Endothelial cell of umbilical vein (primary cell): ENCODE measurements at places on chromosomes 16 and 17. TPM values are rescaled to one million over a fixed set of nuclear protein-coding genes. Genes with fewer than 3 reads are reported as not detected.

DNA sequence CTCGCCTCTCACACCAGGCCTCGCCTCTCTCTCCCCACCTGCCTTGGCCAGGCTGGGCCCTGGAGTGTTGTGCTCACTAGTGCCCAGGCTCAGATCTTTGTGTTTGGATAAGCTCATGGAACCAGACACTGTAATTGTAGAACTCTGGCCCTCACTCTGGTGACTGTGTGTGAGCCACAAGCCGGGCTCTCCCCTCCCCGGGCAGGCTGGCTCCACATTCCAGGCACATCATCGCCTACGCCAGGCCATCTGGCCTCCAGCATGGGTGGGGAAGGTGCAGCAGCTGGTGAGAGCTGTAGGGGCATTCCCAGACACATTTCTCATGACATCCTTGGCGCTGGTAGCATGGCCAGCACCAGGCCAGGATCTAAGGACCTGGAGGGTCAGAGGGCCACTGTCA lies 202.3 kb downstream of the RAB11FIP4 start:
- H3K4me3 ChIP-seq: no peak overlapping the region
- peaks cover 18% of the 10 kb centered on the region for H3K4me1 ChIP-seq
- H3K36me3 ChIP-seq: no peaks in the 10 kb centered on the region
- no peak overlapping the region for H3K27ac ChIP-seq
- no peaks in the 10 kb centered on the region for H3K27me3 ChIP-seq

- H3K27ac ChIP-seq: peak overlapping the region; percentile 61
- no peak overlapping the region for H3K4me3 ChIP-seq
- peak; percentile 54 for DNase-seq
- peaks cover 2% of the 10 kb centered on the region for H3K36me3 ChIP-seq
- no peaks in the 10 kb centered on the region for H3K27me3 ChIP-seq
- H3K4me1 ChIP-seq: peaks cover 74% of the 10 kb centered on the region
Observed at GRCh38 chr16:75256059-75256571, 4.7 kb upstream of the BCAR1 start.

DNA sequence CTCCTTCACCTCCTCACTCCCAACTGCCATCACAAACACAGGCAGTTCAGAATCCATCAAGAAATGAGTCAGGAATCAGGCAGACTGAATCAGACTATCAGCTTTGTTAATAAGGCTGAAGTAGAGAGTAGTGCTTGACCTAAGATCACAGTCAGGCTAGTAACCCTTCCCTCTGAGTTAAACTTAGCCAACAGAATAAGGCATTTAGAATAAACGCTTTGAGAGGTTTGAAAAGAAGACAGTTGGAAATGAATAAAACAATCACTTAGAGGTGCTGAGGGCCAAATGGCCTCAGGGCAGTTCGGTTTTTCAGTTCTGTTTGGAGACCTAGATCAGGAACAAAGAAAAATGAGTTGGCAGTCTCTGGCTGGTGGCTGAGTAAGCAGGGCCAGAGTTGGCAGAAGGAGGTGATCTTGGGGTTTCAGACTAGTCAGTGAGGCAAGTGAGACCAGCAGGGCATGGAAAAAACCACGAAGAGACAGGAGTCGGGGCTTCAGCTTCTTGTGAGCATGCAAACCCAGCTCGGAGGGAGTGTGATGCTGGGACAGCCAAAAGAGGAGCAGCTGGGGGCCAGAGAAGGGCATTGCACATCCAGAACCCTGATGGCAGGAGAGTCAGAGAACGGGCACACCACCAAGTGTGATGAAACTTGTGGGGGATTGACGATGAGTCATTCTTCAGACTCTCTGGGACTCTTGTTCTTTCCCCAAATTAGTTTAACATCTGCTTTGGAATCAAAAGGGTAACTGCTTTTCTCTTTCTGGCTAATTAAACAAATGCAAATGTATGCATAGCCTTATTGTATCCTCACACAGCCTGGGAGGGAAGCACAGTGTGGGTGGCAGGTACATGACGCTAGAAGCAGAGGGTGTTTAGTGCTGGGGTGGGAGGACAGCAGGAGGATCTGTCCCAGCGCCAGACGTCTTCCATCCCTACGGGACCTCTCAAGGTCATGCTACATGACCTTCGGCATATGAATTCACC lies 54.8 kb downstream of the SPECC1 start:
- H3K27ac ChIP-seq: no peak overlapping the region
- H3K27me3 ChIP-seq: no peaks in the 10 kb centered on the region
- no peak for DNase-seq
- no peaks in the 10 kb centered on the region for H3K4me1 ChIP-seq
- H3K4me3 ChIP-seq: no peak overlapping the region
- H3K36me3 ChIP-seq: no peaks in the 10 kb centered on the region

TP53TG3 gene
- not detected in 2 replicates for total RNA-seq

KLHL36 gene
- total RNA-seq: 33.3 and 38.8 TPM in 2 replicates

GRCh38 chr16:1283296-1283695 lies 26.1 kb upstream of the UBE2I start:
- H3K27me3 ChIP-seq: peaks cover 2% of the 10 kb centered on the region
- no peaks in the 10 kb centered on the region for H3K36me3 ChIP-seq
- H3K4me1 ChIP-seq: no peaks in the 10 kb centered on the region
- no peak overlapping the region for H3K27ac ChIP-seq
- DNase-seq: no peak

- no peaks in the 10 kb centered on the region for H3K4me1 ChIP-seq
- no peak overlapping the region for H3K27ac ChIP-seq
- H3K4me3 ChIP-seq: no peak overlapping the region
- no peak for DNase-seq
- H3K27me3 ChIP-seq: peaks cover 4% of the 10 kb centered on the region
Observed at GRCh38 chr17:31700973-31701372, 158.1 kb downstream of the COPRS start.

DNA sequence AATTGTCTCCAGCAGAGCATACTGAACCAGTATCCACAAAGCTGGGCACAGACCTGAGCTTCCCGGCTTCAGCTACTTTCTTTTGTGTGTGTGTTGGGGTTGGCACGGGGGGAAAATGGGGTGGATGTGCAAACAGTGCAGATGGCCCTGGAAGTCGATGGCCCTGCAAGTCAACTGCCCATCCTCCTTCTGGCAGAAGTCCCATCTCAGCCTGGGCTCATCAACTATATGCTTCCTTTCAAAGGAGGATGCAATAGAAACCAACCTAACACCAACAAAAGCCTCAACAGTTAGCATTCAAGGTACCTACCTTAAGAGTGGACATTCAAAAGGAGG lies 55.7 kb downstream of the SOX9 start:
- no peaks in the 10 kb centered on the region for H3K4me1 ChIP-seq
- H3K27ac ChIP-seq: no peak overlapping the region
- no peaks in the 10 kb centered on the region for H3K27me3 ChIP-seq
- H3K36me3 ChIP-seq: no peaks in the 10 kb centered on the region
- DNase-seq: no peak

GRCh38 chr17:30832438-30833124 lies 815 bp downstream of the ATAD5 start:
- peak; percentile 19 for DNase-seq
- peak overlapping the region; percentile 72 for H3K4me3 ChIP-seq
- peaks cover 15% of the 10 kb centered on the region for H3K4me1 ChIP-seq
- H3K27me3 ChIP-seq: no peaks in the 10 kb centered on the region

DNA sequence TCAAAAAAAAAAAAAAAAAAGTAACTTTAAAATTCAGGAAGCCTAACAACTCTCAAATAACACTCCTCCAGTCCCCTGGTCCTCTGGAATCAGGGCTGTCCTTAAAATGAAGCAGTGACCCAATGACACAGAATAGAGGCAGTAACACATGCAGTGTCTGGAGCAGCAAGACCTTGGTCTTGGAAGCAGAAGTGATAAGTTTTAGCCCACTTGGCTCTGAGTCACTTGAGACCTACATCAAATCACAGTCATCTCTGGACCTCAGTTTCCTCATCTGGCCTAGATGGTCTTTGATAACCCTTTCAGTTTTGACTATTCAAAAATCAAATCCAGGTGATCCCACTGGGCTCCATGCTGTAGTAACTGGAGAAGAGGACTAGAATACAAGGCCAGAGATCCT lies 39.0 kb downstream of the LYRM1 start:
- no peak for DNase-seq
- no peak overlapping the region for H3K4me3 ChIP-seq
- H3K27ac ChIP-seq: no peak overlapping the region

GRCh38 chr17:78138204-78139060 lies 7.8 kb upstream of the C17orf99 start:
- no peak overlapping the region for H3K27ac ChIP-seq
- peaks cover 14% of the 10 kb centered on the region for H3K4me1 ChIP-seq
- no peaks in the 10 kb centered on the region for H3K27me3 ChIP-seq
- DNase-seq: no peak

DNA sequence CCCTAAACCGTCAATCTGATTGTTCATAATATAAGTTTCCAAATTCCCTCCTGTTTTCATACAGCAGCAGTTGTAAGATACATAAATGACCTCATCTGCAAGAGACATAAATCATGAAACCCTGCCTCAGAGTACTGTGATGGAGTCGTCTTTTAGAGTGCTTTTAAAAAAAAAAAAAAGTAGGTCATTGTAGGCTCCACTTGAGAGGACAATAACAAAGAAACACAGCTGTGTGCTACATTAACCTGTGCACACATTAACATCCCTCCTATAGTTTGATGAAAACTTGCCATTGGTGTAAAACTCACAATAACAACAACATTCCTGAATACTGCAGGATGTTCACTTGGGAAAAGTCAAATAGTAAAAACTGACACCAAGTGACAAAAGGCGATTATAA lies 56.5 kb downstream of the XPO6 start:
- DNase-seq: peak; percentile 56
- H3K4me3 ChIP-seq: no peak overlapping the region
- no peaks in the 10 kb centered on the region for H3K4me1 ChIP-seq
- H3K36me3 ChIP-seq: peaks cover 20% of the 10 kb centered on the region

GRCh38 chr16:68575082-68575481 lies 36.0 kb downstream of the ZFP90 start:
- H3K27ac ChIP-seq: no peak overlapping the region
- H3K4me3 ChIP-seq: no peak overlapping the region
- no peaks in the 10 kb centered on the region for H3K27me3 ChIP-seq
- no peaks in the 10 kb centered on the region for H3K36me3 ChIP-seq
- H3K4me1 ChIP-seq: no peaks in the 10 kb centered on the region
